ENCODE measurements at places on chromosomes 6 and 20.

DNA sequence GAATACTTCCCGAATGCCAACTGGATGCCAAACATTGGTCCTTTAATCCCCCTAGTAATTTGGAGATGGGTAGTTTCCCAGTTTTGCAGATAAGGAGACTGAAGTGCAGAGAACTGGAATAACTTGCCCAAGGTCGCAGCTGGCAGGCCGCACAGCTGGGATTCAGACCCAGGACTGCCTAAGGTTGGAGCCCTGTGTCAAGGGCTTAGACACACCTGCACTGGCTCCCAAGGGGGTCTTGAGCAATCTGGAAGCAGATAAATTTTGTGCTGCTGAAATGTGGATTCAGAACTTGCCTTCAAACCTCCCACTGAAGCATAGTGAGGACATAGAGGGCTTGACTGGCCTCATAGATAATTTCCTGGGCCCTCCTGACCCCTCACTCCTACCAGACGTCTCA is 30.5 kb downstream of the FOXP4 start:
- no peak for DNase-seq

- no peak for DNase-seq
These were observed 33.8 kb downstream of the STX7 start for GRCh38 chr6:132479131-132479530.

GRCh38 chr6:164150232-164150631 is 735.7 kb downstream of the QKI start:
- no peak for DNase-seq

DNA sequence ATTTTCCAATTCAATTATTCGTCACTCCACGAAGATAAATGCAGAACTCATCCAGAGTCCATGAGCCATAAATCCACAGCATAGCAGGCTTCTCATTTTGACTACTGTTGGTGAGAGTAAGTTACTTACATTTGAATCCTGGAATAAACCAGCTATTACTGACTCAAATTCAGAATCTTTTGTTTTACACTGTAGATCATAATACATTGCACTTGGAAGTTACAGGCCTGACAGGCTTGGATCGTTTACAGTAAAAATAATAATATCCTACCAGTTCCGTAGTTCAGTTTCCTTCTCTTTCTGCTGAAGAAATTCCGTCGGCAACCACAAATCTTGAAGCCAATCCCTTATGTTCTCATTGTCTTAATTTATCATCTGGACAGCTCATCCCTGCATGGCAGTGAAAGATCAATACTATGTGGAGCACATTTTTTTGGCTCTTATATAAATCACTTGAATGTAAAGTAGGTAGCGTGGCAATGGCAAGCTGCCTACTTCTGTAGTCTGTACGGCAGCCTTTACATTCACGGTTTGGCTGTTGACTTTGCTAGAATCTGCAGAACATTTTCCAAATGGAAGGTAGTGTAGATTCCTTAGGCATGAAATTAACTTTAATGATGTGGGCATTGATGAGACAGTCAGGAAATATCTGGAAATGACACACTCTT is 142.9 kb downstream of the WDR27 start:
- DNase-seq, result no peak

DNA sequence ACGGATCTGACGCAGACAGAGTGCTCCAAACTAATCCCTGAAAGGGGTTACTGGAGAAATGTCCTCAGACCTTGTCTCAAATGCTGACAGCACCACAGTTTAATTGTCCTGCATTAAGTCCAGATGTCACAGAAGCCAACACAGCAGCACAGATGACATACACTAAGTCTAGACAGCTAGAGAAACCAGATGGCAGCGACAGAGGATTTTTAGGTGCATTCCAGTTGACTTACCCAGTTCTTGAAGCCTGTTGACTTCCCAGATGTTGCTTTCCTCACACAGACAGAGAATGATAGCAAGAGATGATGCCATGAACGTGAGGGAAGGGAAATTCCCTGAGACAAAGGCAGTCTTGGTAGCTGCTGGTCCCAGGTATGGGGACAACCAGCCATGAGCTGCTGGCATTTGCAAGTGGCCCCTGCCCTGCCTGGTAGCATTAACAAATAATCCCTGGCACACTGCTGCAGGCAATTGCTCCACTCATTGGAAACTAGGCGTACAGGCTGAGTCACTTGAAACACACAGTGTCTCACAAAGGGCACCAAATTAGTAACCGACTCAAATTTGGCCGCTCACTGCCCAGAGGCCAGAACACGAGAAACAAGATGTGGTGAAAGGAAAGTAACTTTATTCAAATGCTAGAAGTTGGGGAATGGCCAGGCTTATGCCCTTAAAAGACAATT is 52.2 kb downstream of the ADGB start:
- no peak for DNase-seq

- DNase-seq, result no peak
These were observed 82.4 kb downstream of the ZNF292 start for GRCh38 chr6:87237804-87238203.

- DNase-seq, result no peak
These were observed 46.3 kb downstream of the FAM209B start for GRCh38 chr20:56579301-56579710.
